ENCODE measurements at places on chromosomes 12 and 14. TPM values are rescaled to one million over a fixed set of nuclear protein-coding genes. Genes with fewer than 3 reads are reported as not detected.

DNA sequence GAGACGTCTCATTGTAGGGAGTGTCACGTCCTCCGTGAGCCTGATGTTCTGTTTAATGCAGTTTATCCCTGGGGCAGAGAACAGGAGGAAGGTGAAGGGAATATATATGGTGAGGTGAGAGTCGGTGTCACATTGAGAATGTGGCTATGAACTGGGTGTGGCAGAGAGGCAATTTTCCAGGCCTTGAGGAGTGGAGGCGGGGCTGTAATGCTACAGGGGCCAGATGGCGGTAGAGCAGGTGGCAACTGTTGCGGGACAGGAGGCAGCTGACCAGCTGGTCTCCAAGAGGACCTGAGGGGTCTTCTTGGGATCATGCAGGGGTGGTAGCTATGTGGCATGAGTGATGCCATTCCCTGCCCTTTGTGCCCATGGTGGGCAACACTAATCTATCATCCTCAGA, 59.6 kb downstream of the CACNA1C start:
- peak overlapping the region; percentile 75 for H3K27ac ChIP-seq
- H3K36me3 ChIP-seq = peaks cover 24% of the 10 kb centered on the region
- H3K4me3 ChIP-seq = no peak overlapping the region
- no peak for DNase-seq

GRCh38 chr14:23137192-23137812, 18.2 kb upstream of the CEBPE start:
- peak overlapping the region; percentile 68 for H3K27ac ChIP-seq
- H3K4me1 ChIP-seq = no peaks in the 10 kb centered on the region
- H3K36me3 ChIP-seq = peaks cover 18% of the 10 kb centered on the region
- DNase-seq = no peak

DNA sequence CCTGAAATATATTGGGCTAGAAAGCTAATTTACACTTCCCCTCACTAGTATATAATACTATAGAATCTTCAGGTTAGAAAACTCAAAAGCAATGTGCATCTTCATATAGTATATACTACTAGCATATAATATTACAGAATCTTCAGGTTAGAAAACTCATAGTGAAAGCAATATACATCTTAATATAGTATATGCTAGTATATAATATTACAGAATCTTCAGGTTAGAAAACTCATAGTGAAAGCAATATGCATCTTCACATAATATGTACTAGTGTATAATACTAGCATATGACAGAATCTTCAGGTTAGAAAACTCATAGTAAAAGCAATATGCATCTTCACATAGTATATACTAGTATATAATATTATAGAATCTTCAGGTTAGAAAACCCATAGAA, 329.6 kb downstream of the ZFP36L1 start:
- no peak for DNase-seq
- no peaks in the 10 kb centered on the region for H3K36me3 ChIP-seq
- H3K4me3 ChIP-seq = no peak overlapping the region
- no peak overlapping the region for H3K27ac ChIP-seq

- H3K27me3 ChIP-seq = no peaks in the 10 kb centered on the region
- H3K27ac ChIP-seq = no peak overlapping the region
- no peak for DNase-seq
Observed at GRCh38 chr14:89849931-89850330, 104.6 kb downstream of the EFCAB11 start.

GRCh38 chr14:95431199-95432143, 85.0 kb downstream of the SYNE3 start:
- peaks cover 41% of the 10 kb centered on the region for H3K36me3 ChIP-seq
- no peak for DNase-seq
- H3K27me3 ChIP-seq = no peaks in the 10 kb centered on the region
- no peaks in the 10 kb centered on the region for H3K4me1 ChIP-seq

GRCh38 chr14:104399432-104400155, 180.0 kb upstream of the C14orf180 start:
- no peaks in the 10 kb centered on the region for H3K27me3 ChIP-seq
- DNase-seq = peak; percentile 32
- no peaks in the 10 kb centered on the region for H3K4me1 ChIP-seq
- no peak overlapping the region for H3K4me3 ChIP-seq
- no peak overlapping the region for H3K27ac ChIP-seq

- H3K27ac ChIP-seq = no peak overlapping the region
- H3K4me3 ChIP-seq = no peak overlapping the region
- no peaks in the 10 kb centered on the region for H3K27me3 ChIP-seq
- no peak for DNase-seq
- H3K4me1 ChIP-seq = peaks cover 47% of the 10 kb centered on the region
Observed at GRCh38 chr12:47767216-47767724, 5.8 kb upstream of the SLC48A1 start.

The DEPDC4 gene
- not detected for total RNA-seq

The TRHDE gene
- 0.37 TPM for total RNA-seq

The PIK3C2G gene
- total RNA-seq = not detected

The TEX52 gene
- total RNA-seq = not detected

GRCh38 chr12:124428792-124429281, 133.9 kb downstream of the RFLNA start:
- H3K27ac ChIP-seq = peak overlapping the region; percentile 57
- no peak overlapping the region for H3K4me3 ChIP-seq
- no peaks in the 10 kb centered on the region for H3K27me3 ChIP-seq
- H3K4me1 ChIP-seq = peaks cover 57% of the 10 kb centered on the region
- peaks cover 30% of the 10 kb centered on the region for H3K36me3 ChIP-seq

The SERPINA1 gene
- 8.8 TPM for total RNA-seq

DNA sequence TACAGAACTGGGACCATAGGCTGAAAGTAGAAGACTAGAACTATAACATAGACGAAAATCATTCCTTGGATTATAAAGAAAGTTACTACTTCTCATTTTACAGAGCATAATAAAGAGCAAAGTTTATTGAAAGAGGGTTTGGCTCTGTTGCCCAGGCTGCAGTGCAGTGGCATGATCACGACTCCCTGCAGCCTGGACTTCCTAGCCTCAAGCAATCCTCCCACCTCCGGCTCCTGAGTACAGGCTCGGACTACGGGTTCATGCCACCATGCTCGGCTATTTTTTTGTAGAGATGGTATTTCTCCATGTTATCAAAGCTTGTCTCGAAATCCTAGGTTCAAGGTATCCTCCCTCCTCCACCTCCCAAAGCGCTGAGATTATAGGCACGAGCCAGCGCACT, 190.1 kb upstream of the FOXG1 start:
- no peak for DNase-seq
- H3K4me1 ChIP-seq = no peaks in the 10 kb centered on the region
- H3K27me3 ChIP-seq = no peaks in the 10 kb centered on the region
- no peak overlapping the region for H3K27ac ChIP-seq
- no peak overlapping the region for H3K4me3 ChIP-seq

The FOXN4 gene
- not detected for total RNA-seq

DNA sequence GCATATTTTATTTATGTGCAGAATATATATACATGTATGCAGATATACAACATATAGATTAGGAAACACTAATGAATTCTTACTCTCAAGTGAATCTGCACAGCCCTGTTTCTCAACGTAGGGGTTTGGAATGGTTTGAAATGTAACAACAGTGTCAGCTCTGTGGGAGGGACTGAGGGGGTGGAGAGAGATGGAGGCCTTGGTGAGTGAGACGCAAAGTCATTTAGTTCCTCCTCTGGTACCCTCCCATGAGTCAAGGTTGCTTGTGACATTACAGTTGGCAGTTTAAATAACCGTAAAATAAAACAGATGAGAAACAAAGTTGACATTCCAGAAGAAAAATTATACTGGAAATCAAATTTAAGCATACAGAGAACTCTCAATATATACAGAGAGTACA, 313.0 kb upstream of the PRKD1 start:
- DNase-seq = no peak
- H3K4me3 ChIP-seq = no peak overlapping the region
- H3K36me3 ChIP-seq = no peaks in the 10 kb centered on the region
- no peaks in the 10 kb centered on the region for H3K27me3 ChIP-seq
- H3K27ac ChIP-seq = no peak overlapping the region
- H3K4me1 ChIP-seq = no peaks in the 10 kb centered on the region

The PROX2 gene
- not detected for total RNA-seq

GRCh38 chr12:82963956-82964355, 277.2 kb downstream of the TMTC2 start:
- DNase-seq = no peak
- H3K27ac ChIP-seq = no peak overlapping the region
- H3K36me3 ChIP-seq = no peaks in the 10 kb centered on the region

The KCNH3 gene
- total RNA-seq = 1.0 TPM

- no peaks in the 10 kb centered on the region for H3K27me3 ChIP-seq
- H3K4me3 ChIP-seq = no peak overlapping the region
- H3K4me1 ChIP-seq = no peaks in the 10 kb centered on the region
- H3K27ac ChIP-seq = no peak overlapping the region
Observed at GRCh38 chr14:32980178-32980901, 41.7 kb downstream of the NPAS3 start.

GRCh38 chr14:61472011-61472672, 150.8 kb downstream of the PRKCH start:
- no peaks in the 10 kb centered on the region for H3K4me1 ChIP-seq
- H3K27ac ChIP-seq = peak overlapping the region; percentile 82
- H3K27me3 ChIP-seq = no peaks in the 10 kb centered on the region
- H3K36me3 ChIP-seq = no peaks in the 10 kb centered on the region
- H3K4me3 ChIP-seq = peak overlapping the region; percentile 5

The KRT74 gene
- 2.9 TPM for total RNA-seq

- H3K36me3 ChIP-seq = no peaks in the 10 kb centered on the region
- H3K4me1 ChIP-seq = no peaks in the 10 kb centered on the region
- H3K4me3 ChIP-seq = no peak overlapping the region
- DNase-seq = no peak
Observed at GRCh38 chr12:84785951-84786350, 126.6 kb downstream of the SLC6A15 start.

DNA sequence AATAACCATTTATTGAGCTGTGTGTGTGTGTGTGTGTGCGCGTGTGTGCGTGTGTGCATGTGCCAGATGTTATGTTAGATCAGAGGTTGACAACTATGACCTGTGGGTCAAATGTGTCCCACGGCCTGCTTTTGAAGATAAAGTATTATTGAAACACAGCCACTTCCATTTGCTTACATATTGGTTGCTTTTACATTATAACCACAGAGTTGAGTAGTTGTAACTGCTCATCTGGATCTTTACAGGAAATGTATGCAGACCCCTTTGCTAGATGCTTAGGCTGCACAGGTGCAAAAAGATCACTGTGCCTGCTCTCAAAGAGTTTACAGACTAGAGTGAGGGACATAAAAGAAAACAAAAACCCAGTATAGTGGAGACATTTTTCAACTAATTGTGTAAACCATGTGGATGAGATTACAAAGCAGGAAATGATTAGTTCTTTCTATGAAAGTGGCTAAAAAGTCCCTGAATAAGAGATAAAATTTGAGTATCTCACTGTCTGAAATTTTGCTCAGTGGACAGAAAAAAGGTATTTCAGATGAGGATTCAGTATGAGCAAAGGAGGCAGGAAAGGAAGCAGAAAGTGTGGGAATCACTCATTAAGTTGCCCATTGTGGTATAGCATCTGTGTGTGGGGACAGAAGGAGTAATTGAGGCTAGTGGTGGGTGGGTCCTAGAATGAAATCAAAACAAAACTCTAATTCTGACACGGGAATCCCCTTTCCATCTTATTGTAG, 188.4 kb downstream of the PAH start:
- no peaks in the 10 kb centered on the region for H3K27me3 ChIP-seq
- no peak for DNase-seq
- H3K4me1 ChIP-seq = no peaks in the 10 kb centered on the region
- no peak overlapping the region for H3K27ac ChIP-seq

- H3K4me1 ChIP-seq = no peaks in the 10 kb centered on the region
- H3K27ac ChIP-seq = no peak overlapping the region
- H3K27me3 ChIP-seq = no peaks in the 10 kb centered on the region
- no peak overlapping the region for H3K4me3 ChIP-seq
Observed at GRCh38 chr14:104462651-104463630, 116.6 kb upstream of the C14orf180 start.

DNA sequence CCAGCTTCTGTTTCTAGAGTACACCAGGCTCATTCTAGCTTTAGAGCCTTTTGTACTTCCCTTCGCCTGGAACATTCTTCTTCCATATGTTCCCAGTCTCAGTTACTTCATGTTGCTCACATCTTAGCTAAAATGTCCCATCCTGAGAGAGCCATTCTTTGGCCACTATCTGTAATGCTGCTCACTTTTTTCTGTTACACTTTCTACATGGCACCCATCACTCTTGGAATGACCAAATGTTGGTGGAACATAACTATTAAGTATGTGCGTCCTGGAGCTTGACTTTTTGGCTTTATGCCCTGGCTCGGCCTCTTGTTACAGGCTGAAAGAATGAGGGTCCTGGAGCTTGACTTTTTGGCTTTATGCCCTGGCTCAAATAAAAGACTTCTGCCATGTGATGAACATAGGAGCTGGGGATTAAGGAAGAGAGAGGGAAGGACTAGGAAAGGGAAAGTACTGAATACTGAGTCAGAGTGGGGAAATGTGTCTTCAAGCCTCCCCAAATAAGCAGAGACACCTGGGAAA, 442.9 kb upstream of the ATP2B1 start:
- H3K36me3 ChIP-seq = no peaks in the 10 kb centered on the region
- H3K27me3 ChIP-seq = no peaks in the 10 kb centered on the region
- H3K4me3 ChIP-seq = no peak overlapping the region
- DNase-seq = no peak
- no peaks in the 10 kb centered on the region for H3K4me1 ChIP-seq

DNA sequence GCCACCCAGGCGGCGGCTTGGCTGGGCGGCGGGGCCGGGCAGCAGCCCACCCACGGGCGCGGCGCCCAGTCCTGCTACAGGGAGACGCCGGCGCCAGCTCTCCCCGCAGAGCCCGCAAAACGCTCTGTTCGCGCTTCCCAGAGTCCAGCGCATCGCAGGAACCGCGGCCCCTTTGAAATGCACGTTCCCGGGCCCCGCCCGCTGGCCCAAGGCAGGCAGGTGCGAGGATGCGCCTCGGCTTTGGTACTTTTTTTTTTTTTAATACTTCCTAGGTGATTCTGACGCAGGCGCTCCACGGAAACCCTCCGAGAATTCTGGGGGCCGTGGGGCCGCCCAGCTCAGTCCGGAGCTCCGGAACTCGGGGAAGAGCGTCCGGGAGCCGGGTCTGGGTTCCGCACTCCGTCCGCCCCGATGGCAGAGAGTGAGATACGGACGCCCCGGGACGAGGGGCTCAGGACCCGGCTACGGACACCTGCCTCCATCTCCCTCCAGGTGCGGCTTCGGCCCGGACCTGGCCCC, 483 bp downstream of the POC1B start:
- no peaks in the 10 kb centered on the region for H3K36me3 ChIP-seq
- no peaks in the 10 kb centered on the region for H3K27me3 ChIP-seq
- H3K4me3 ChIP-seq = peak overlapping the region; percentile 74
- H3K27ac ChIP-seq = peak overlapping the region; percentile 94

- no peak for DNase-seq
- H3K4me1 ChIP-seq = peaks cover 10% of the 10 kb centered on the region
- H3K36me3 ChIP-seq = no peaks in the 10 kb centered on the region
- no peak overlapping the region for H3K4me3 ChIP-seq
Observed at GRCh38 chr14:102586420-102587104, 5.9 kb upstream of the RCOR1 start.

DNA sequence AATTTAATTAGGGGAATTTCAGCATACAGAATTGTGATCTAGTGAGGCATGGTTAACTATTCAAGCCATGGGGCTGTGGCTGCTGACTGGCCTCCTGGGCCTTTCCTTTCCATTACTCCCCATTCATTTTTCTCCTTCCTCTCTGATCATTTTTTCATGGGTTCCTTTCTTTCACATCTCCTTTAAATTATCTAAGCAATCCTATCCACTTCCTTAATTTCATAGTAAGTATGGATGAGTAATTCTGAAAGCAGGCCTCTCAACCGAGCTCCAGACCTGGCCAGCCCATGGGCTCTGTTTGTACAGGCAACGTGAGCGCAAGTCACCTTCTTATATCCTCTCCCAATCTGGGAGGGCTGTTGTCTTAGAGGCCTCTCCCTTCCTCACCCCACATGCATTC, 13.4 kb downstream of the CKAP4 start:
- peaks cover 6% of the 10 kb centered on the region for H3K36me3 ChIP-seq
- no peaks in the 10 kb centered on the region for H3K27me3 ChIP-seq
- H3K27ac ChIP-seq = no peak overlapping the region
- H3K4me1 ChIP-seq = peaks cover 6% of the 10 kb centered on the region
- no peak overlapping the region for H3K4me3 ChIP-seq
- no peak for DNase-seq
